Left renal pelvis (tissue), 4 donors: ENCODE measurements at places on chromosomes 16 and 17. TPM values are rescaled to one million over a fixed set of nuclear protein-coding genes. Genes with fewer than 3 reads are reported as not detected.

GRCh38 chr17:79878329-79878947 lies 39.2 kb upstream of the CBX4 start:
- DNase-seq = no peak

- DNase-seq = no peak
Observed at GRCh38 chr17:50627782-50628601, 6.7 kb upstream of the ABCC3 start.

DNA sequence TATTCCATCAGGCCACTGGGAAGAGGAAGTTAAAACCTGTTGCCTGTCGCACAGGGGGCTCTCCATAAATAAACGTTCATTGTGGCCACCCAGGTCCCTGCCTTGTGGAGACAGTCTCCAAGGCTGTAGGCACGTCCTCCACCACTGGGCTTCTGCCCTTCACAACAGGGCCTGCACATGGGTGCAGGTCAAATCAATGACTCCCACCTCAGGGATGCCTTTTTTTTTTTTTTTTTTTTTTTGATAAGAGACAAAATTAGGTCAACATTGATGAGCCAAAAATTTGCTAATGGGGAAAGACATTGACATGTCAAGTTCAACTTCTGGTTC lies 12.6 kb upstream of the SLC12A3 start:
- no peak for DNase-seq

DNA sequence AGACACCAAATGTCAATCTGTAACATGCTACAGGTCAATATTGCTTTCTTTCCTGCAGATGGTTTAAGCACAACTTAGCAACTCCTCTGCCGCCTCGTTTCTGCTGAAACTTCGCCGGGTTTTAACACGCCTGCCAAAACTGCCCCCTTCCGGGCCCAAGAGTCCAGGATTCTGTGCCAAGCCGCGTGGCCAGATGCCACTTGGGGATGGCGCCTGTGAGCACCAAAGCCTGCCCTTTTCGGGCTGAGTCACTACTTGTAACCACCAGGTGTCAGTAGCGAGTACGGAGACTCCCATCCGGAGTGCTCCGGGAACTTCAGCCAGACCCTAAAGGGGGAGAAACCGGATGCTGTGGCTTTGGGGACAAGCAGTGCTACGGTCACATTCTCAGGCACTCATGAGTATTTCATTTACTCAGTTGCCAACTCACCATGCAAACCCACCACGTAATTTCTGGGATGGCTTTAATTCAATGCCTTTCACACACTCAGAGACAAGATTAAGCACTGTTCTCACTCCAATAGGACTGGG lies 7.8 kb downstream of the PMP22 start:
- DNase-seq = no peak

Gene HBQ1
- polyA plus RNA-seq = 4.5 TPM

DNA sequence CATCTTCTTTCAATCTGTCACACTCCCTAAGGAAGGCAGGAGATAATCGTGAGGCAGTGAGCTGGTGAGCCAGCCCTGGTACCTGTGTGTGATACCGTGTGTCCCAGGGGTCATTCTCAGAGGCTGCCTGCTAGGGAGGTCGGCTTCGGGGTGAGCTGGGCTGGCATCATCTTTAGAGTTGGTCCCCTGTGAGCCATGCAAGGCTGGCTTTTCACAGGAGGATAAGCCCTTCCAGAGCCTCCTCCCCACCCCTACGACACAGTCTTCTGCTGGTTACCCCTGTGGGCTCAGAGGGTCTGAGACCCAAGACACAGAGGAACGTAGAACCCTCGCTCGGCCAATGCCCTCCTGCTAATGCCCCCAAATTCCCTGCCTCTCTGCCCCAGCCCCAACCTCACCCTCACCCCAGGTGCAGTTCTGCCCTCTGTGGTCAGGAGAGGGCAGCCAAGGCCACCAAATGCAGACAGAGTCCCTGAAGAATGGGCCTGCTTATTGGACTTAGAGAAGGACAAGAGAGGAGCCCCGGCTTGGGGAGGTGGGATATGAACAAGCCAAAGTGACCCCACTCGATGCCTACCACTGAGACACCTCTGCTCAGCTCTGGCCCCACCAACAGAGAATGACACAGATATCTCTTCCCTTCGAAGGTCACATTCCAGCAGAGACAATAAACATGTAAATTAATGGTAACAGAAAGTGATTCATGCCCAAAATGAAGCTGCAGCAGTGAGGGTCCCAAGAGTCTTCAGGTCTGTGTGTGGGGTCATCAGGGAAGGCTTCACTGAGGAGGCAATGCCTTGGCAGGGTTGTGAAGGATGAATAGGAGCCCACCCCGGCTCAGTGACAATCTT lies 80.8 kb upstream of the CCL1 start:
- no peak for DNase-seq

GRCh38 chr16:86994215-86994614 lies 323.0 kb downstream of the C16orf95 start:
- no peak for DNase-seq

DNA sequence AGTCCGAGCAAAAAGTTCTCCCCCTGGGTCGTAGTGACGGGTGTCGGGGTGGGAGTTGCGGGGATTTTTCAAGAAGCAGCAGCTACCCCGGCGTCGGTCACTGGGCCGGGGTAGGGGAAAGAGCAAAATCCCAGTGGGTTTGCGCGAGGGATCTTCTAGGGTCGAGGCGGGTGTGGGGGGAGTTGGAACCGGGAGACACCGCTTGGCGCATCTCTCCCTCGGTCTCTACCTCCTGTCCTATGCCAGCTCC lies 2.3 kb upstream of the UBTF start:
- DNase-seq = no peak

Gene WIPI1
- polyA plus RNA-seq = 24.4 TPM

- no peak for DNase-seq
Observed at GRCh38 chr16:26981266-26981938, 85.3 kb upstream of the C16orf82 start.

Gene SPN
- 3.4 TPM for polyA plus RNA-seq

- no peak for DNase-seq
Observed at GRCh38 chr17:45809499-45809898, 25.4 kb downstream of the CRHR1 start.

GRCh38 chr17:82240506-82241182 lies 11.8 kb downstream of the SLC16A3 start:
- no peak for DNase-seq

- no peak for DNase-seq
Observed at GRCh38 chr16:89257281-89257731, 39.8 kb downstream of the ZNF778 start.

Gene SCIMP
- 1.7 TPM for polyA plus RNA-seq

Gene ADAD2
- polyA plus RNA-seq = not detected
